WERI-Rb-1 (cell line): ENCODE measurements at places on chromosomes 12 and 14.
A peak's percentile ranks its signal among the peaks of the same experiment; 100 is the strongest.

GRCh38 chr14:38716926-38717325, 386.1 kb downstream of the SEC23A start:
- DNase-seq, result no peak

DNA sequence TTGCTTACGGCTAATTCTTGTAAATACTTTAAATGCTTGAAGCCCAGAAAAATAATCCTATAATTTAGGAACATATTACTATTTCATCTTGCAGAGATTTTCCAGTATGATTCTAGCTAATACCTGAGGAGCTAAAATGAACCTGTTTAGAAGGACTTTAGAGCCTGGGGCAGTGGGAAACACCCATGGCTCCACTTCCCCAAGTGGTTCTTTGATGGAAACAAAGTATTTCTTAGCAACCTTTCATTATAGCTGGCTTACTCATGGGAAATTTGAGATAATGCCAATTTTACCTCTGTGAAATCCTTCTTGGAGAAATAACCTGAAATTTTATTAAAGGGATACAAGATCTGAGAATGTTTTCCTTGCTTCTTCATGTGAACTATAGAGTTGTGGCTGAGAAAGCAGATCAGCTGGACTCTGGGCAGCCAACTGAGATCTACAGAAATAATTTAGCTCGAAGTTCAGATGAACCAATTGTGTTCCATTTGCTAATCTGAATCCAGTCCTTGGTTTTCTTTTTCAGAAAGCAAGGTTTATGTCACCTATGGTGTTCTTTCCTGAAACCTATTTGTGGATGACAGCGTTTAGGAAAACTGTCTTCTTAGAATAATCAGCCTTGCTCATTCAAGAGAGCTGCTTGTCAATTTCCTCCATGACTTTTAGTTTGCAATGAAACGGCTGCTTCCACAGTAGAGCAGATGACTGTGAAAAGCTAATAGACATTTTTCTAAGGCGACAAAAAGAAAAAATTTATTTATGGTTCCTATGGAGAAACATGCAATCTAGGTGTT, 141.8 kb upstream of the CPM start:
- DNase-seq, result no peak

GRCh38 chr14:85444635-85445034, 85.3 kb upstream of the FLRT2 start:
- DNase-seq, result no peak

GRCh38 chr14:64217834-64218233, 76.3 kb downstream of the ESR2 start:
- DNase-seq, result no peak

DNA sequence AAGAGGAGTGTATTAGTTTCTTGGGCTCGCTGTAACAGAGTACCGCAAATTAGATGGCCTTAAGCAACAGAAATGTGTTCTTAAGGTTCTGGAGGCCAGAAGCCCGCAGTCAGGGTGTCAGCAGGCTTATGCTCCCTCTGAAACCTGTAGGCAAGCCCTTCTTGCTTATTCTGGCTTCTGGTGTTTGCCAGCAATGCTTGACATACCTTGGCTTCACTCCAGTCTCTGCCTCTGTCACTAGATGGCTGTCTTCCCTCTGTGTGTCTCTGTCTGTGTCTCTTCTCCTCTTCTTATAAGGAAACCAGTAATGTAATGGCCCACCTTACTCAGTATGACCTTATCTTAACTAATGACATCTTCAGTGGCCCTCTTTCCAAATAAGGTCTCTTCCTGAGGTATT, 85.1 kb downstream of the DERA start:
- peak; percentile 19 for DNase-seq

GRCh38 chr12:75526655-75527511, 15.5 kb upstream of the KRR1 start:
- peak; percentile 29 for DNase-seq

DNA sequence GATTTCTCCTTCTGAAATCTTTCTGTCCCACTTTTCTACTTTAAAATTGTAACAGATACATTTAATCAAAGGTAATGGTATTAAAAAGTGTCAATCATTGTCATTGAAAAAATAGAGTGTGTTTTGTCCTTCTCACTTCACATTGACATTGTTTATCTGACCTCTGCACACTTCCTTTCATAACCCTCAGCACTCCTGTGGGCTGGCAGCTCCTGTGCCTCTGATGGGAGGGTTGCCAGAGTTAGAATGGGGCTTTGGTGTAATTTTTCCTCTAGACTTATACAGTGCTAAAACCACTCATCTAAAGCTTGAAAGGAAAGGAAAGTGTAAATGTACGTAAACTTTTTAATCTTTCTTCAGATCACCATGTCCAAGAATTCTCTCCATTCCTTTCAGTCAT, 23.7 kb downstream of the KCNA1 start:
- no peak for DNase-seq

GRCh38 chr12:851343-851742, 98.2 kb downstream of the RAD52 start:
- DNase-seq, result no peak

GRCh38 chr12:109591041-109591440, 17.4 kb downstream of the MVK start:
- DNase-seq, result no peak

DNA sequence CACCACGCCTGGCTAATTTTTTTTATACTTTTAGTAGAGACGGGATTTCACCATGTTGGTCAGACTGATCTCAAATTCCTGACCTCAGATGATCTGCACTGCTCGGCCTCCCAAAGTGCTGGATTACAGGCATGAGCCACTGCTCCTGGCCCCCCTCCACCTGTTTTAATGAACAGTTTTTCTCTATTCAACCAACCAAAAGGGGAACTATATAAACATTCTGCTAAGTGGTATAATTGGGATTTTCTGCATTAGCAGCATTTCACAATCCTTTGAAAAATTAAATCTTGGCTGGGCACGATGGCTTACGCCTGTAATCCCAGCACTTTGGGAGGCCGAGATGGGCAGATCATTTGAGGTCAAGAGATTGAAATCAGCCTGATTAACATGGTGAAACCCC, 44.8 kb downstream of the KNTC1 start:
- DNase-seq, result peak; percentile 70

- DNase-seq, result no peak
Observed at GRCh38 chr14:55798406-55798805, 218.4 kb downstream of the KTN1 start.

GRCh38 chr12:56522411-56523193, 982 bp downstream of the RBMS2 start:
- DNase-seq, result no peak

DNA sequence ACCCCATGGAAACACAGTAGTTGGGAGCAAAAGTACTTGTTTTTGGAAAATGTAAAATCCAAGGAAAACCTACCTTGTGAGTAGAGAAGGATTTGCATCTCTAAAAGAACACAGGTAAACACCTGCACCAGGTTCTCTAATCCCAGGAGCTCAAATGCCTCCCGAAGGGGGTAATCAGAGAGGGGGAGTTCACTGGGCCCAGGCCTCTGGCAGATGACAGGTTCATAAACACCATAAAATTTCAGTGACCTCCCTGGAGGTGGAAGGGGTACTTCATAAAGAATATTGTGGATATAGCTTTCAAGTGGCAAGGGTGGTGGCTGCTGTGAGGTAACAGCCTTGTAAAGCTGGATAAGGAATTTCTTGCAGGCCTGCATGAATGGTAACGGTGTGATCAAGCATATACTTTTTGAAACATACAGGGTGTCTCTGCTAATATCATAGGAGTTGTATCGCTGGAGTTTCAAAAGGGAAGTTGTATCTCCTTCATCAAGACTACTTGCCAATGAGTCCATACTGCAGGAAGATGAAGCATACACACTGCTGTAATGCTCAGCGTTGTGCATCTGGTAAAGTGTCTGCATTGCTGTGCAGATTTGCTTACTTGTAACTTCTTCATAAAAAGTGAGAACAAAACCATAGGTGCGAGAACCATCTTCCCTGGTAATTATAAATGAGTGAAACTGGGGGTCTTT, 111.3 kb downstream of the DENND5B start:
- no peak for DNase-seq

- DNase-seq, result no peak
Observed at GRCh38 chr12:120994059-120994458, 15.7 kb downstream of the HNF1A start.

GRCh38 chr14:99361596-99362215, 89.7 kb upstream of the BCL11B start:
- DNase-seq, result no peak

DNA sequence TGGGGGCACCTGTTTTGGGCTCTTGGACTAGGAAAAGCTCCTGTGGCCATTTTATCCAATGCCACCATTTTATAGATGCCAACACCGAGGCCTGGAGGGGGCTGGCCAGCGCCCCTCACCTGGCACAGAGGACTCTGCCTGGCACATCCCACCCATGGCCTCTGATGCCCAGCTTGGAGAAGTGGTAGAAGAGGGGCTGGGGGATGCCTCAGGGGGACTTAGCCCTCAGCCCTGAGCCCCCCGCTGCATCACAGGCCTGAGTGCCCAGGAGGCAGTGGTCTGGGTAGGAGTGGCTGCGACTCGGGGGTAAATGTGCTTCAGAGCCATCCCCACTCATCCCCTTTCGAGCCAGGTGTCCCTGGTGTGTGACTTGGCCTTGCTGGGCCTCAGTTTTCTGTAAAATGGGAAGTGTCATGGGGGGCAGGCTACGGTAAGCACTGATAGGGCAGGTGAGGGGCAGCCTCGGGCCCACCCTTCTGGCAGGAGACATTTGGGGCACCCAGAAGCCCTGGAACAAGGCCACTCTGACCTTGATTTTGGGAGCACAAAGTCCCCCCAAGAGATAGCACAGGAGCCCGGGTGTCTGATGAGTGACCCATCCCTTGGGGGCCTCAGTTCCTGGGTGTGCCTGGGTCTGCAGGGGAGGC, 22.5 kb downstream of the SH2B3 start:
- DNase-seq, result no peak

DNA sequence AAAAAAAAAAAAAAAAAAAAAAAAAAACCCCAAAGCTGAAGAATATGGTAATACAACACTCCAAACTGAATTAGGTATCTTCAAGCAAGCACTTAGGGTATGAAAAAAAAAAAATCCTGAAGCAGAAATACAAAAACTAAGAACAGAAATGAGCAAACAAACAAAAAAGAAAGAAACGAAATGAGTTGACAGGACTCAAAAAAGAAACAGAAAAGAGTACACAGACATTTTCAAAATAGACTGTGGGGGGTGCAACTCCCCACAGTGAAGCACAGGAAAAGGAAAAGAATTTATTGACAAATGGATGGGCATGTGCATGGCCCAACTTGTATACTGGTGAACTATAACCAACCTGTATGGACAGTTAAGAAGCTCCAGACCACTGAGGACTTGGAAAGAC, 24.6 kb downstream of the RPS6KA5 start:
- DNase-seq, result no peak

- DNase-seq, result peak; percentile 49
Observed at GRCh38 chr14:65949711-65950516, 536.3 kb upstream of the CCDC196 start.

DNA sequence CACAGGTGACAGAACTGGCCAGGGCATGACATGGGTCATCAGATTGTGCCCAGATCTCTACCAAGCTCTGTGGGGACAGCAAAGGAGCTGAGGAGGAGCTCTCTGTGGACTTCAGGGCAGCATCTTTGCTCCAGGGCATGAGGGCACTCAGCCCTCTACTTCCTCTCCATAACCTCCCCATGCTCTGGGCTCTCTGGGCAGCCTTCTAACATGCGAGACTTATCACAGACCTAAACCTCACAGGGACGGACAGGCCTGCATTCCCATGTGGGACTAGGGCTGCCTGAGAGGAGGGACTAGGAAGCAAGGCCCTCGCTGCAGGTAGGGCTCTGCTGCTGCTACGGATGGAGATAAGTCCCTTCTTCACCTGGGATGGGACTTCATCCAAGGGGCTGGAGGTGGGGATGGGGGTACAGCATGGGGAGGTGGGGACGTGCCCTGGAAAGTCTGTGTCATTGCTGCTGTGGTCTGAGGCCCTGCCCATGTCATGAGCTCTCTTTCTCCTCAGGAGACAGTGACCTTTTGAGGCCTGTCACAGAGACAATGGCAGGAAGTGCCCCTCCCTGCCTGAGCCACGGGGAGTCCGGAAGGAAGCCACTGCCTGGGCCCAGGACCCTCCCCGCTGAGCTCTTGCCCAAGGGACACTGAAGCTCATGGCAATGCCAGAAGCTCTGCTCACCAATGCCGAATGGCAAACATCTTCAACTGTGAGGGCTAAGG, 44.1 kb downstream of the PITPNM2 start:
- no peak for DNase-seq

GRCh38 chr14:73091044-73091443, 32.7 kb downstream of the RBM25 start:
- no peak for DNase-seq

- DNase-seq, result no peak
Observed at GRCh38 chr14:54603362-54603761, 36.4 kb downstream of the SAMD4A start.

- DNase-seq, result no peak
Observed at GRCh38 chr12:91954326-91954725, 191.3 kb downstream of the BTG1 start.

DNA sequence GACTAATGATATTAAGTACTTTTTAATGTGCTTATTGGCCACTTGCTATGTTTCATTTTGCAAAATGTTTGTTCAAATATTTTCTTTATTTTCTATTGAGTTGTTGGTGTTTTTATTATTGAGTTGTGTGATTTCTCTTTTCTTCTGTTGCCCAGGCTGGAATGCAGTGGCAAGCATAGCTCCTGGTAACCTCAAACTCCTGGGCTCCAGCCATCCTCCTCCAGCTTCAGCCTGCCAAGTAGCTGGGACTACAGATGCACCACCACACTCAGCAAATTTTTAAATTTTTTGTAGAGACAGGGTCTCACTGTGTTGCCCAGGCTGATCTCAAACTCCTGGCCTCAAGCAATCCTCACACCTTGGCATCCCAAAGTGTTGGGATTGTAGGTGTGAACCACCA, 199.2 kb downstream of the NOVA1 start:
- no peak for DNase-seq

DNA sequence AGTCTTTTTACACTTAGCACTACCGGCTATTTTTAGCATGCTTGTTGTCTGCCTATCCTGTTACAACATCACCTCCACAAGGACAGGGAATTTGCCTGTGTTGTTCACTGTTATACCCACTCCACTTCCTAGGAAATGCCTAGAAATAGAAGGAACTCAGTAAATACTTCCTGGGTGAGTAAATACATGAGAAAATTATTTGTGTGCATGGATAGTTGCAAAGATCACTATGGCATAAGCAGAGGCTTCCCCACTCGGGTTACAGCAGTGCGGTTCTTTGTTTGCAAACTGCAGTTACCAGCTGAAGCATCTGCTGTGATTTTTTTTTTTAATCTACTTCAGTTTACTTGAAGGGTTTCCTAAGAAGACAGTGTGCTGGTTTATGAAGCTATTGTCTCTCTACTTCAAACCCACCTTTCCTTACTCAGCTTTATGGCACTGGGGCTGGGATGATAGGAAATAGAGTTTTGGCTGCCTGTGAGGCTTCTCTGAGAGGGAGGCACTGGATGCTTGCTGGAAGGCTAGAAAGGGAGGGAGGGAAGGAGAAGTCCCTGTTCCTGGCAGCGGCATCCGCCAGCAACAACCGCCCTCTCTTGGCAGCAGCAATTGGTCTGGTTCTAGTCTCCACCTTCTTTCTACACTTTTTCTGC, 29.0 kb downstream of the PDE6H start:
- DNase-seq, result peak; percentile 10

GRCh38 chr12:109783965-109784244, 49.3 kb downstream of the TRPV4 start:
- no peak for DNase-seq
